H9 (cell line): ENCODE measurements at places on chromosomes 7 and 10.

- no peak for DNase-seq
Measured at GRCh38 chr10:103724074-103724473, 131.3 kb downstream of the SH3PXD2A start.

GRCh38 chr10:72093450-72093849 is 5.1 kb upstream of the SPOCK2 start:
- DNase-seq: no peak

- DNase-seq: peak; percentile 24
Measured at GRCh38 chr10:43192884-43193283, 54.6 kb downstream of the CSGALNACT2 start.

GRCh38 chr10:102813734-102814452 is 23.3 kb downstream of the CYP17A1 start:
- DNase-seq: no peak

GRCh38 chr10:92173996-92174395 is 116.9 kb downstream of the CPEB3 start:
- no peak for DNase-seq

DNA sequence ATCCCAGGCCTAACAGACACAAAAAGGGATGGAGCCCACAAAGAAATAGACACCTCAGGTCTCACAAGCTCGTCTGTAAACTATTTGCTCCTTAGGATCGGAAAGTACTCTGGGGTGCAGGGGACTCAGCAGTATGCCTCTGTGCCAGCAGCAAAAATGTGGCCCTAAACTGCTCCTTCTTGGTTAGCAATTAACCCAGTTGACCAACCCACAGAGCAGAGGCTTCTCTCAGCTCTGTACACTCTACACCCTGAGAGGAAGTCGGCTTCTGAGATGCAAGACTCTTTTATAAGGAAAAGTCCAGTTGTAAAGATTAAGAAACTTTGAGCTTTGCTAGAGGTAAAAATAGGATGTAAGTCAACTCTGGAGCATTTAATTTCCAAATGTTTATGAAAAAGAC is 156.3 kb upstream of the PRSS58 start:
- DNase-seq: no peak

- DNase-seq: no peak
Measured at GRCh38 chr10:14779001-14779651, 4.4 kb upstream of the FAM107B start.

- DNase-seq: no peak
Measured at GRCh38 chr7:28509251-28510025, 97.1 kb downstream of the CREB5 start.

DNA sequence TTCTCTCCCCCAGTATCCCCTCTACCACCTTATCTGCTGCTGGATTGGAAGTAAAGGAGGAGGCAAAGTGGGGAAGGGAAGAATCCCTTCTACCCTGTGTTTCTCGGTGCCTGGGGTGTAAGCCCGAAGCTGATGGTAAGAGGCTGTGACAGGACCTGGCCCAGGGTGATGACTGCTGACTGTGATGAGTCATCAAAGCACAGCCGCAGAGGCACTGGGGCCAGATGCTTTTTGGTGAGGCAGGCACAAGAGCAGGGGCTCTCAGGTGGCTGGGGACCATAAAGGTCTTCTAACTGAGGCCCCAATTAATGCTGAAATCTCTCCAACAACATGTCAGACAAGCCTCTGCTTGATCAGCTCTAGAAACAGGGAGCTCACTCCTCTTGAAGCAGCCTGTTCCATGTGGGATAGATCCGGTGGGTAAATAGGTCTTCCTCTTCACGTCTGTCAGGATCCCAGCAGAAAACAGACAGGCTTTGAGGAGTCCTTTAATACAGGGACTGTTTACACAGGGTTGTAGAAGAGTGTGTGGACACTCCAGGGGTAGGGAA is 86.1 kb upstream of the PCBD1 start:
- DNase-seq: peak; percentile 55

GRCh38 chr10:82136103-82136502 is 261.1 kb downstream of the NRG3 start:
- DNase-seq: no peak

DNA sequence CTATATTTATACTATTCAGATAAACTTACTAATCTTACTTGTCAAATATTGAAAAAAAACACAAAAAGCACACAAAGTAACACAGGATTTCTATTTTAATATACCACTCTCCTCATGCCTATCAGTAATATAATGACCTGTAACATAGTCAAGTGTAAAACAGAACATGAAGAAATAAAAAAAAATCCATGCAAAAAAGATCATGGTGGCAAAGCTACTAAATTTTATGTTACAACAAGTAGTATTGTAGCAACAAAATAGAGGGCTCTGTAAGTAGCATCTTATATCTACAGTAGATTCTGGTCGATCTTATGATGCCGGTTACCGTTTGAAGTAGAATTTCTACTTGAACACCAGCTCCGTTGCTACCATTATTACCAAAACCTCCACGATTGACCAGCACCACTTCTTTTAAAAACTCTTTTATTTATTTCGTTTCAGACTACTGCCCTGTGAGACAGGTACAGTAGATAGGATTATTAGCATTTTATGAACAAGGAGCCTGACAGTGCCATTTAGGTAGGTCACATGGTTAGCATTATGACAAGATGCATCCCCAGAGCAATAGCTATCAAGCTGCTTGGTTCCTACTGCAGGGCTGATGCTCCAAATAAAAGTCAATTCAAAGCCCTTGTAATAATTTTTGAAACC is 2.1 kb downstream of the CPED1 start:
- no peak for DNase-seq

GRCh38 chr10:75542906-75543305 is 111.5 kb downstream of the LRMDA start:
- DNase-seq: peak; percentile 41

- no peak for DNase-seq
Measured at GRCh38 chr10:70354556-70354955, 27.9 kb downstream of the LRRC20 start.

- no peak for DNase-seq
Measured at GRCh38 chr10:114064151-114065048, 20.7 kb downstream of the ADRB1 start.

DNA sequence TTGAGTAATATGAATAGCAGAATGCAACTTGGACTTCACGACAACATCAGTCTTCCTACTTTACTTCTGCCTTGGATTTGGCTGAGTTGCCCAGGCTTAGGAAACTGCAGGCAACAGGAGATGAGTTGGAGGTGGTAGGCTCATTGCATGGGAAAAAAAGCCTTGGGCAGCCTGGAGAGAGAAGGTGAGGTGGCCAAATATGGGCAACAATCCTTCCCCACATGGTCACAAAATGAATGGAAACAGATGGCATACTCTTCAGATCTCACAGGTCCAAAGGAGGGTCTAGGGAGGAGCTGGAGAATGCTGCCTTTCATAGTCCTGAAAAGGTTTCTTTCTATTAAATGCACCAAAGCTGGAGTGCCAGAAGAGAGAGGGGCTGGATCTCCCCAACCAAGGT is 128.6 kb upstream of the AOAH start:
- no peak for DNase-seq

DNA sequence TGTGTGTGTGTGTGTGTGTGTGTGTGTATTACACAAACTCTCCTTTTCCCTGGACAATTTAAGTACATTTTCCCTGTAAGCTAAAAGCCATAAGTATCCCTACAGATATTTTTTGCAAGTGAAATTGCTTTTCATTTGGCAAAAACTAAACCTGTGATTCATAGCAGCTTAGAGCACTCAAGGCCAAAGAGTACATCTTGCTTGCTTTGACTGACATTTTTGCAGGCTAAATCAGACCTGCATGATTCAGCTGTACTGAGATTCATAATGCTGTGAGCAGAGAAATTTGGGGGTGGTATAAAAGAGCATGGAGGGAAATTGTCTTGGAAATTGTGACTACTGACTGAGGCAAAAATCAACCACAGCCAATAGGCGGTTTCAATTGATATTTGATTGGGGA is 500.4 kb downstream of the GFRA1 start:
- DNase-seq: no peak

DNA sequence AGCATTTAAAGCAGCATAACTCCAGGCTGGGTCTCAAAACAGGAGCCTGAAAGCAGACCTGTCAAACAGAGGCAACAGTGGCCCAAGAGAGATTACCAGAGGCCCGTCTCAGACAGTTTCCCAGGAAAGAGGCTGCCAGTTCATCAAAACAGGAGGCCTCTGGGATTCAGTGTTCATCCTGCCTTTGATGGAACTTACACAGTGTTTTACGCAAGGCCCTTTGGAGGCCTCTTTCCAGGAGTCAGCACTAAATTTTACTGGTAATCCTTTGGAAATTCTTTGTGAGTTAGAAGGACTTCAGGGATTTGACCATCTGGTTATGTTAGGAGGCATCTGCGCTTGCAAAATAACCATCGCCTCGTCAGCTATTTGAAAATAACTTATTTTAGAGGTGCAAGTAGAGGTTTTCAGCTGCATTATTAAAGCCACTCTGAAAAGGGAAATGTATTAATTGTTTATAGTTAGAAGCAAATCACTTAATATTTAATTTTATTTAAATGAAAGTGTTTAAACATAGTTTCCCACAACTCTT is 501.2 kb upstream of the COBL start:
- DNase-seq: no peak

- DNase-seq: no peak
Measured at GRCh38 chr10:88092973-88093372, 229.5 kb downstream of the PTEN start.

GRCh38 chr10:92727550-92727949 is 37.8 kb downstream of the HHEX start:
- no peak for DNase-seq

- no peak for DNase-seq
Measured at GRCh38 chr10:33066558-33067236, 108.7 kb upstream of the ITGB1 start.

DNA sequence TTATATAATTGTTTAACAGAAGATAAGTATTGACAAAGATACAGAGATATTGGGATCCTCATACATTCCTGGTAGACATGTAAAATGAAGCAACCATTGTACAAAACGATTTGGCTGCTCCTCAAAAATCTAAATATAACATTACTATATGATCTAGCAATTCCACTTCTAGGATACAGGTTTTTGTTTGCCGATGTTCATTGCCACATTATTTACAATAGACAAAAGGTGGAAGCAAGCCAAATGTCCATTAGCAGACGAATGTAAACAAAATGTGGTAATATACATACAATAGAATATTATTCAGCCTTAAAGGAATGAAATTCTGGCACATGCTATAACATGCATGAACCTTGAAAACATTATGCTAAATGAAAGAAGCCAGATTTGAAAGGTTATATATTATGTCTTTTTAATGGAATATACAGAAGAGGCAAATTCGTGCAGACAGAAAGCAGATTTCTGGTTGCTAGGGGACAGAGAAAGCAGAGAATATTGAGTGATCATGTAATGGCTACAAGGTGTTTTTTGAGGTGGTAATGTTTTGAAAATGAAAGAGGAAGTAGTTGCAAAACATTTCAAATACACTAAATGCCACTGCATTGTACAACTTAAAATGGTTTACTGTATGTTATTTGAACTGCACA is 44.9 kb downstream of the POLR1F start:
- no peak for DNase-seq

DNA sequence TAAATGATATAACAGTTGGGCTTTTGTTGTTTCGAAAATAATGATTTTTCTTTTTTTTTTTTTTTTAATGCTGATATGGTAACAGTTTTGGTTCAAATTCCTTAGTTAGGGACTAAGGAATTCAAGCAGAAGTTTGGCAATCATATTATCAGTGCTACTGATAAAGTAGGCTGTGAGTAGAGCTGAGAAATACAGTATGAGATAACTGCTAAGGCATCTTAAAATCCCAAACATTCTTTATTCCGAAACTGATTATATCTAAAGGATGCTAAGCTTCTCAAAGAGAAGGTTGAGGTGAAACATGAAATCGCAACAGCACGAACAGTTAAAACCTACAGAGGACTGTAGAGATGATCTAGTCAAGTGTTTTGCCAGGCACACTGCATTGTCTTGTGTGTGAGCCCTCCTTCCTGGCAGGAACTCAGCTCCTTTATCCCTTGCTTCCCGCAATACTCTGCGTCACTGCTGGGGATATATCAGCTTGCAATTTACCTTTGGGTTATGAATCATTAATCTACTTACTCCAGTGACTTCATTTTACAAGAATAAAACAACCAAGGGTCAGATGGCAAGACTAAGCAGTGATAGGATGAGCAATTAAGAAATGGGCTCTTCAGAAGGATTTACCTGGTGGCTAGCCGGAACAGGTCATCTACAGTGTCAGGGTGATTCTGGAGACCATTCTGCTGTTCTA is 36.7 kb downstream of the IRF5 start:
- DNase-seq: no peak

GRCh38 chr10:34651416-34652195 is 163.5 kb downstream of the PARD3 start:
- no peak for DNase-seq

DNA sequence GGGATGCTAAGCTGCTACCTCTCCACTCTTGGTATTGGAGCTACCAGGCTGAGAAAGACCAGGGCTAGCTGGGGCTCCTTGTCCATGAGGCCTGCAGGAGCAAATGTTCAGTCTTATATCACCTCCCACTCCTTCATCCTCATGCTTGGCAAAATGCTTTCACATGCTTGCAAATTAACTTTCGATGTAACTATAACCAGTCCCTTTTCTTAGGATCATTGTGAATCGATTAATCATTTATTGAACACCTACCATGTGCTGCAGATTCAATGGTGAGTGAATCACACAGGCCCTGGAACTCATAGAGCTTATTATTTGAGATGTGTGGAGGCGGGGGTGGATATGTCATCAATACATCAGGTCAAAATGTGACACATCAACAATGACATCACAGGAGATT is 138.6 kb downstream of the EMX2 start:
- no peak for DNase-seq

- no peak for DNase-seq
Measured at GRCh38 chr7:99195867-99196266, 12.0 kb downstream of the KPNA7 start.

- DNase-seq: no peak
Measured at GRCh38 chr7:30312178-30312577, 27.8 kb downstream of the ZNRF2 start.

DNA sequence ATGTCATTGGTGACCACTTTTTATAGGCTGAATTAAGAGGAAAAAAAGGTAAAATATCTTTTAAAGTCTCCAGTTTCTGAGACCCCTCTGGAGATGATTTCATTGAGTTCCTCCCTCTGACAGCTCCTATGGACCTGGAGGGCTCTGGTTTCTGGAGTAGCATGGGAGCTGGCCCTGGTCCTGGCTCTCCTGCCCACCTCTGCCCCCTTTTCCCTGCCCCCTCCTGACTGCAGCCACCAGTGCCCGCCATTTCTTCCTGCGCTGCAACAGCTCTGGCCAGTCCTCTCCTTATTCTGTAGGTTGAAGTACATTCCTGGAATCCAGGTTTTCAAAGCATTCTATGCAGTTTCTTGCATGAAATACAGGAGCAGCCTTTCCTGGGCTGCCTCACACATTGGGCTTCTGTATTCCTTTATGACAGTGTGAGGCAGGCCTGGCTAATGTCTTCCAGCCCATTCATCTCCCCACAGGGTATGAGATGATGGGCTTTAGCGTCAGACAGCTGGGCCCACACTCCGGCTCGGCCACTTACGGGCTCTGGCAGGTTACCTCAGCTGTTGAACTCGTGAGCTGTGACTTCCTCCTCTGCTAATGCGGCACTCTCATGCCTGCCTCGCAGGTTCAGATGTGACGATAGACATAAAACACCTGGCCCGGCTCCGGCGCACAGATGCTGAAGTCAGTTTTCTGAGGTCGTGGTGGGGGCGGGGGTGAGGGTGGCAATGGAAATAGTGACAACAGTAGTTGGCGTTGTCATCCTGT is 101.7 kb downstream of the MGMT start:
- no peak for DNase-seq

- DNase-seq: no peak
Measured at GRCh38 chr7:117895276-117895675, 22.0 kb upstream of the CTTNBP2 start.
